Caki2 (cell line): ENCODE measurements at places on chromosomes 4 and X.

DNA sequence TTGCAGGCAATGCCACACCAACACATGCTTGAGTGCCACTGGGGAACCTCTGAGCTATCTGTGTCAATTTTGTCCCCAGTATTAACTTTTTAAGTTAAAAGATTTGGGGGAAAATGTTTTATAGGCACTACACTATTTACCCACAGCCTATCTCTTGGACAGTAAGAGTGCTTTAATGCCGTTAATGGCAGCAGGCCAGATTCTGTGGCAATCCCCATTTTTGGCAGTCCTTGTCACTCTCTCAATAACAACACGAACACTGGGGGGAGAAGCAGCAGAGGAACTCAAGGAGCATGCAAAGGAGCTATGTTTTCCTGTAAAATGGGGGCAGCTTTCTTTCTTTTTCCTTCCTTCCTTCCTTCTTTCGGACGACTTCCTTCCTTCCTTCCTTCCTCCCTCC, 168.6 kb downstream of the NSUN7 start:
- no peak for DNase-seq

DNA sequence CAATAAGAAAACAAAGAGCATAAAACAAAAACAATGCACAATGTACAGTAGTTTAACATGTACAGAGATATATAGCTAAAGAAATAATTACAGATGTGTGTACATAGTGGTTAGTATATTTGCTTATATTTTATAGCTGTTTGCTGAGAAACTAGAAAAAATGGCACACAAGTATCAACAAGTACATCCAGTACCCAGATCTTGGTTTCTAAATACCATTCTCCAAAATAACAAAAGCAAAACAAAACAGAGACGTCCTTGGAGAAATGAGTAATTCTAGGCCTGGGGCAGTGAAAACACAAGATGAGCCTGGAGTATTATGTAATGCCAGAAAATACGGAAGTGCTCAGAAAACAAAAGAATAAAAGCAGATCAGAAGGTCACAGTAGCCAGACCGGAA, 189.6 kb downstream of the TMEM47 start:
- no peak for DNase-seq

DNA sequence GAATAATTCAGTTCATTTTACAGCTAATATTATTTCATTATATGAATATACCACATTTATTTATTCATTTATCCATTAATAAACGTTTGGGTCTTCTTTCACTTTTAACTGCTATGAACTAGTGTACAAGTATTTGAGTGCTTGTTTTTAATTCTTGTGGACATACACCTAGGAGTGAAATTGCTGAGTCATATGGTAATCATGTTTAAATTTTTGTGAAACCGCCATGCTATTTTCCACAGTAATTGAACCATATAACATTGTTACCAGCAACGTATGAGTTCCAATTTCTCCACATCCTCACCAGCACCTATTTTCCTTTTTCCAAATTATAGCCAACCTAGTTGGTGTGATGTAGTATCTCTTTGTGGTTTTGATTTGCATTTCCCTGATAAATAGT, 388.2 kb downstream of the MAGEE1 start:
- DNase-seq, result no peak

- no peak for DNase-seq
Observed at GRCh38 chrX:40827331-40827730, 92.0 kb upstream of the MED14 start.

DNA sequence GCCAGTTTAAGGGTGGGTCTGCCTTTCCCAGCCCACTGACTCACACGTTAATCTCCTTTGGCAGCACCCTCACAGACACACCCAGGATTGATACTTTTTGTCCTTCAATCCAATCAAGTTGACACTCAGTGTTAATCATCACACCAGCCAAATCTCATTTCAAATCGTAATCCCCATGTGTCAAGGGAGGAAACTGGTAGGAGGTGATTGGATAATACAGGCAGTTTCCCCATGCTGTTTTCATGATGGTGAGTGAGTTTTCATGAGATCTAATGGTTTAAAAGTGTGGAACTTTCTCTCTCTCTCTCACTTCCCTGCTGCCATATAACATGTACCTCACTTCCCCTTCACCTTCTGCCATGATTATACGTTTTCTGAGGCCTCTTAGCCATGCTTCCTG, 647.2 kb upstream of the FRG1 start:
- DNase-seq, result no peak

- no peak for DNase-seq
Observed at GRCh38 chr4:151857368-151857767, 96.6 kb upstream of the GATB start.

- peak; percentile 18 for DNase-seq
Observed at GRCh38 chr4:105859233-105859632, 36.0 kb upstream of the NPNT start.

- no peak for DNase-seq
Observed at GRCh38 chr4:113563691-113564378, 197.7 kb downstream of the CAMK2D start.

DNA sequence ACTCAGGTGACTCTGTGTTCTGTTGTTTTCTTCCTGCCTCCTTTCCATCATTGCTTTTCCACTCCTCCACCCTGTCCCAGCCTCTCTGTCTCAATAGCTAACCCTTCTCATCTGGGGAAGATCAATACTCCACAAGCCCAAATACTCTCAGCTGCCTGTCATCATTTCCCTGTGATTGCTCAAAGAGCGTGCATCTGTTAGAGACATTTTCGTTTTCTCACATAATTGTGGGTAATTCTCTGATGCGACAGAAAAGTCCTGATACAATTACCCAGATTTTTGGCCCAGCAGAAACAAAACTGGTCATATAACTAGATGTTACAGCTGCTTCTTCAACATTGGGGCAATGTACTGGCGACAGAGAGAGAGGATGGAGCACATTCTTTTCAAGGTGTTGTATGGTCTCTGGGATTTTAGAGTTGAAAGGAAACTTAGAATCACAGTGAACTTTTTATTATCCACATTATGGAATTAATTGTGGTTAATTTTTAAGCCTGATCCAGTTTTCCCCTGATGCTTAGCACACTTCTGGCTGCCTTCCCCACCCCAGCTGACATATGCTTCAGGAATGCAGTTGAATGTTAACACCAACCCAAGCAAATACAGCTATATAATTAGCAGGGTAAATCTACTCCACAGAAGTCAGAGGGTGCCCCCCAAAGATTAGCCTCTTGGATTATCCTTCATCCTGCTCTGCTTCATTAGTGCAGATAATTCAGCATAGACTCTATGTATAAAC, 171.4 kb upstream of the ANXA3 start:
- DNase-seq, result peak; percentile 44

DNA sequence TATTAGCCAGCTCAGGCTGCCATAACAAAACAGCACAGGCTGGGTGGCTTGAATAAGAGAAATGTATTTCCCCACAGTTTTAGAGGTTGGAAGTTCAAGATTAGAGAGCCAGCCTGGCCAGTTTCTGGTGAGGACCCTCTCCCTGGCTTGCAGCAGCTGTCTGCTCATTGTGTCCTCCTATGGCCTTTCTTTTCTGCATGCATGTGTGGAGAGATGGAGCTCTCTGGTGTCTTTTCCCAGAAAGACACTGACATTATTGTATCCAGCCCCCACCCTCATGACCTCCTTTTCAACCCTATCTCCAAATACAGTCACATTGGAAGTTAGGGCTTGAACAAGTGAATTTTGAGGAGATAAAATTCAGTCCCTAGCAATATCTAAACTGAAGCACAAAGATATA, 263.8 kb upstream of the PABPC4L start:
- no peak for DNase-seq

DNA sequence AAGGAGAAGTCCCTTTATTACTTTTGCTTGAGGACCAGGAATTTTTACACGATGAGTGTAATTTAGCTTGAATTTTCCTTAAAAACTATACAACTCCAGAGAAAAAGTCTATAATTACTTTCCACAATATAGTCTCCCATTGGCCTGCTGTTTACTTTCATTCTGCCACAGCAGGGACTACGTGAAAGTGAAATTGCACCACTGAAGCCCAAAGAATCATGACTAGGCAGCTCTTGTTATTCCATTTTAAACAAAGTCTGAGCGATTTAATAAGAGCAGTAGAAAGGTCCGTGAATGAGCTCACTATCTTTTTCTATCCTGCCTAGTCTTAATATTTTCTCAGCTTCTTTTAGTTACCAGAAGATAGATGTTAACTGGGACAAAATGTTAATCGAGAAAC, 68.6 kb downstream of the ADGRG4 start:
- no peak for DNase-seq

DNA sequence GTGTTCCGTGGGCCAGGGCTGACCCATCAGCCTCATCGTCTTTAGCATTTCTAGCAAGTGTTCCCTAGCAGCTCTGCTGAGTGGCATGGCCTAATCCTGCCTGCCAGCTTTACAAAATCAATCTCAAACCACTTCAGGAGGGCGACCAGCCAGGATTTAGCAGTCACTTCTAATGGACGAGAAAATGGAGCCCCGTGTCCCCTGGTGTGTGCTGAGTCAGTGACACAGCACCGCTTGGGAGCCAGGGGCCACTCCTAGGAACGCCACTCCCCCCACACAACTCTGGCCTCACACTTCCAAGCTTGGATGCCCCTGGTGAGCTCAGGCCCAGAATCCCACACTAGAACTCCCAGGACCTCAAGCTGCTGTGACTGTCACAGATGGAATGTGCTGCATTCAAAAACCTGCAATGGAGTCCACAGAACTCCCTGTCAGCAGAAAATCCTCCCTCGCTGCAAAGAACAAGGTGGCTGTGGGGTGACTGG, 311.2 kb upstream of the GATB start:
- no peak for DNase-seq

GRCh38 chr4:85369703-85370380, 105.1 kb upstream of the ARHGAP24 start:
- DNase-seq, result no peak

DNA sequence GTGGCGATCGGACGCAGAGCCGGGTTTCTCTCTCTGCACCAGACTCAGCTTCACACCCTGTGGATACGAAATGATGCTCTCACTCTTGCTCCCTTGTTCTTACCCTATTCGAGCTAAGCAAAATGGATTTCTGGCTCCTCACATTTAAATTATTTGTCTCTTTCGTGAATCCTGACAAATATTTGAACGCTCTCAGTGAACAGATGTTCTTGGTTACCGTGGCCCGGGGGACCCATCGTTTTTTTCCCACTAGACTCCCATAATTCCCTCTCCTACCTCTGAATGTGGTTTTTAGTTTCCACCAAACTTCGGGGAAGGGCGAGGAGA, 630 bp downstream of the SMARCA5 start:
- no peak for DNase-seq

GRCh38 chr4:19534159-19534558, 717.5 kb upstream of the SLIT2 start:
- no peak for DNase-seq

DNA sequence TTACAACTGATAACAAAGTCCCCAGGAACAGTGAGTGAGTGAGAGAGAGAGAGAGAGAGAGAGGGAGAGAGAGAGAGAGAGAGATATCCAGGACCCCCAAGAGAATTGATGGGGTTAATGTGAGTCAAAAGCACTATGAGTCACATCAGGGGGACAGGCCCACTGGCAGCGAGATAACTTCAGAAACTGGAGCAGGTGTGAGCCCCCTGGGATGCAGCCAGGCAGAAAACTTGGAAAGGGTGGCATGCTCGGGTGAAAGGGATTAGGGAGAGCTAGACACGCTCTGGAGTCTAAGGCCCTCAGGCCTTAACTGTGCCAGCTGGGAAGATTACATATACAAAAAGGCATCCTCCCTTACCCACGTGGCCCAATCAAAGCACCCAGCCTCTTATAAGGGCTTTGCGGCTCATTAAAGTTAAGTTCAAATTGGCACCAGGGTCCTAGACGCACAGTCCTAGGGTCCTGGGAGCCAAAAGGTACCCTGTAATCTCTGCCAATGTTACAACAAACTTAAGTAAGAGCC, 841 bp downstream of the ACOT9 start:
- DNase-seq, result peak; percentile 83

- peak; percentile 19 for DNase-seq
Observed at GRCh38 chr4:46648088-46648744, 258.3 kb upstream of the GABRA2 start.

DNA sequence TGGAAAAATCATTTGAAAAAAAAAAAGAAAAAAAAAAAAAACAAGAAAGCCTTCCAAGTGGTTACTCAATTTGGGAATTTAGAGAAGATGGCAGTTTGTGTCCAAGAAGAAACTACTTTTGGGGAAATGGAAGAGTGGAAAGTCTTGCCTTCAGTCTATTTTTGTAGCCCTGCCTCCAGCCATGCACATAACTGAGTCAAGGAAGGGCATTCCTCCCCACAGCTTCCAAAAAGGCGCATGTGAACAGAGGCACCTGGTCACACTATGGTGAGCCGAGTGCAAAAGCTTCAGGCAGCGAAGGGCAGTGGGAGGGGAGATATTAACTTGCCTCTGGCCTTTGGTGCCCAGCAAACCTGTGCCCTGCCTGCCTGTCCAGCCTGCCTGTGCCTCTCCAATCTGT, 163.7 kb downstream of the SMIM20 start:
- DNase-seq, result no peak

DNA sequence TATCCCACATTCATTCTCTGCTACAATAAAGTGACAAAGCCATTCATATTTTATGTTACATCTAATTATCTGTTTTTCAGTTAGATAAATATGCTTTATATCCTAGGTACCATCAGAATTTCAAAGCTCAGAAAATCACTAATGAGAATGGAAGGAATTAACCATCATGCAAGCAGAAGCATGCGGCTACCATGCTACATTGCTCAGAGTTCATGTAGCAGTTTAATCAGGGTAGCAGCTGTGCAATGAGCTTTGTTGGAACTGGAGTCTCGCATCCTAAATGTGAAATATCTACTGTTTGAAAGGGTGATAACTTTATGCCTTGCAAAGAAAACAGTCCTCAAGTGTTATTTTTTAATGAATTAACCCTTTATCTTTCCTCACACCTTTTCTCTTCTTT, 77.5 kb downstream of the SNCA start:
- DNase-seq, result no peak

DNA sequence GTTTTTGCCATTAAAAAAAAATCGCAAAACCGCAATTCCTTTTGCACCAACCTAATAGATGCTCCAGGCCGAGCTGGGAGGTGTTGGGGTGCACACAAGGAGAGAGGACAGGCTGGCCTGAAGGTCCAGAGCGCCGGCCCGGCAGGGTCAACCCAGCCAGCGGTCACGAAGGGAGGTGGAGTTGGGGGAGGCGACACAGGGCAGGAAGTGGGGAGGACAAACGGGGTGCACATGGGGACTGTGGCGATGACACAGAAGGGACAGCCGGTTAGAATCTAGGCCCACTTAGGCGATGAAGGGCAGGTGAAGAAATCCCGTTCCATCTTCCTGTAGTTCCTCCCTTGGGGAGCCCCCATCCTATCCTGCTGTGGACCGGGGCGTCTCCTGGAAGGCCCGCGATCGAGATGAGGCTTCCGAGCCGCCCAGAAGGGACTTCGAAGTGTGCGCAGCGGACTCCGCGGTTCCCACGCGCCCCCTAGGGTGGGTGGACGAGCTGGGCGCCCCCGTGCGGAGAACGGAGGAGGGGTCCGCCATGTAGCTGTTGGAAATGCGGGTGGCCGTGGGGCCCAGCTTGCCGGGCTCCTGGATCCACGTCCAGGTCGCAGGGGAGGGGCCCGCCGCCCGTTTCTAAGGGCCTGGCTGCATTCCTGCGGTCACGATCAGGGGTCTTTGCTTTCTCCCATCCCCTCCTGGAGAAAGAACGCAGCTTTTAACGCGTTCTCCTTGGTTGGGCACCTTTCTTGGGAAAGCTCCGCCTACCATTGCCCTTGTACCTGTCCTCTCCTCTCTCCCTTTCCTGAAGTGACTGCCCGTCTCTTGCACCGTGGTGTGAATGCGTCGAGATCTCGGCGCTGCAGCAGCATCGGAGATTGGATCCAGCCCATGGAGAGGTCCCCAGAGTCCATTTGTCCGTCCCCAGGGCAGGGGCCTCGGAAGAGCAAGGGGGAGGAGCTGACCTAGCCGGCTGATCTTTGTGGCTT, 17.0 kb upstream of the HPF1 start:
- no peak for DNase-seq

- no peak for DNase-seq
Observed at GRCh38 chrX:109920325-109920724, 82.6 kb upstream of the TMEM164 start.
